Stimulated activated CD4-positive, alpha-beta T cell treated with anti-CD3 and anti-CD28 coated beads, Interleukin-4, amount 100 ng/mL, for 24 hours (primary cell): ENCODE measurements at places on chromosomes 4 and X.

- DNase-seq = no peak
Measured at GRCh38 chr4:79046016-79046592, 106.9 kb upstream of the PAQR3 start.

GRCh38 chr4:38306482-38307071 lies 346.4 kb downstream of the PTTG2 start:
- peak; percentile 61 for DNase-seq

GRCh38 chr4:121472937-121473721 lies 92.3 kb upstream of the QRFPR start:
- DNase-seq = no peak

GRCh38 chr4:177393236-177393635 lies 49.0 kb downstream of the AGA start:
- no peak for DNase-seq

DNA sequence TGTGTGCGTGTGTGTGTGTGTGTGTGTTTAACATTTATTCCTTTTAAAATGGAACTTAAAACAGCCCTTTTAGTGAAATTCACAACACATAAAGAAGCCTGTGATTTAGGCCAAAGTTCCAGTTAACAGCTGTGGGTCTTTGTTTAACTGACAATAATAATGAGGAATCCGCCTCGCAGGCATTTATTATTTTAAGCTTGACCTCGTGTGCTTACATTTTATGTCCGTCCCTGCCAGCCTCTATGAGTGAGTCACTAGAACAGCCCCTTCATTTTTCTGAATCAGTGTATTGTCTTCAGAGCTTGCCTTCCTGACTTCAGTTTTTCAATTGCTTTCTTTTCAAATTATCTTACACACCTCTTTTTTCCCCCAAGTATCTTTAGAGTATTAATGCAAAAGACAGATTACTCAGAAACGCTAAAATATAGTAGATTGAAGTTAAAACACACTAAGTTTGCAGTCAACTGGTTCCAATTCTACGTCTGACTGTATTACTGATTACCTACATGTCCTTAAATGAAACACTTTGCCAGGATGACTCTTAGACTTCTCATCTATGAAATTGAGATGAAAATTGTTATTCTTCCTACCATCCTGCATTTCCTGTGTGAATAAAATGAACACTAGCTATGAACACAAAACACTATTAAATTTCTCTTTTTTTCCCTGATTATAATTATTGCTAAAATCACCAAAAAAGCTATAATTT lies 319.6 kb upstream of the HS3ST1 start:
- DNase-seq = no peak

DNA sequence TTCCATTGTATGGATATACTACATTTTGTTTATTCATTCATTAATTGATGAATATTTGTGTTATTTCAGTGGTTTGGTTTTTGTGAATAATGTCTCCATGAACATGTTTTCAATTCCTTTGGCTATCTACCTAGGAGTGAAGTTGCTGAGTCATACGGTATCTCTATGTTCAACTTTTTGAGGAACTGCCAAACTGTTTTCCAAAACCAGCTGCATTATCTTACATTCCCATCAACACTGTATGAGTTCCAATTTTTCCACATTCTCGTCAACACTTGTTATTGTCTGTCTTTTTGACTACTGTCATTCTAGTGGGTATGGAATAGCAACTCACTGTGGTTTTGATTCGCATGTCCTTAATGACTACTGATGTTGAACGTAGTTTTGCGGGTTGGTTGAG lies 388.6 kb upstream of the MAGEB2 start:
- DNase-seq = no peak

GRCh38 chr4:145740806-145741205 lies 60.9 kb downstream of the C4orf51 start:
- no peak for DNase-seq

DNA sequence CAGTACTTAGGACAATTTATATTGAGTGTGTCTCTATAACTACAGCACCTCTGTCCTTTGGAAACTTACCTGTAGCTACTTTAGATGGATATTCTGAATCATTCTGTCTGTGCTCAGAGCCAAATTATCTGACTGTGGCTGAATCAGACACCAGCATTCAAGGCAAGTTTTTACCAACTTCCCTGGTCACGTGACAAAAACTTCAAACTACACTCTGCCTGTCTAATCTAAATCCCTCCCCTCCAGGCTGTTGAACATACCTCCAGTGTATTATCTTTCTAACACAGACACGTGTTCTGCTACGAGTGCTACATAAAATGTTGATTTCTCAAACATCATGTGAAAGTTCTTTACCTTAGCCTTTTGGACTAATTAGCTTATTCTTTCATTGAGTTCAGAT lies 641.2 kb upstream of the CPEB2 start:
- no peak for DNase-seq

DNA sequence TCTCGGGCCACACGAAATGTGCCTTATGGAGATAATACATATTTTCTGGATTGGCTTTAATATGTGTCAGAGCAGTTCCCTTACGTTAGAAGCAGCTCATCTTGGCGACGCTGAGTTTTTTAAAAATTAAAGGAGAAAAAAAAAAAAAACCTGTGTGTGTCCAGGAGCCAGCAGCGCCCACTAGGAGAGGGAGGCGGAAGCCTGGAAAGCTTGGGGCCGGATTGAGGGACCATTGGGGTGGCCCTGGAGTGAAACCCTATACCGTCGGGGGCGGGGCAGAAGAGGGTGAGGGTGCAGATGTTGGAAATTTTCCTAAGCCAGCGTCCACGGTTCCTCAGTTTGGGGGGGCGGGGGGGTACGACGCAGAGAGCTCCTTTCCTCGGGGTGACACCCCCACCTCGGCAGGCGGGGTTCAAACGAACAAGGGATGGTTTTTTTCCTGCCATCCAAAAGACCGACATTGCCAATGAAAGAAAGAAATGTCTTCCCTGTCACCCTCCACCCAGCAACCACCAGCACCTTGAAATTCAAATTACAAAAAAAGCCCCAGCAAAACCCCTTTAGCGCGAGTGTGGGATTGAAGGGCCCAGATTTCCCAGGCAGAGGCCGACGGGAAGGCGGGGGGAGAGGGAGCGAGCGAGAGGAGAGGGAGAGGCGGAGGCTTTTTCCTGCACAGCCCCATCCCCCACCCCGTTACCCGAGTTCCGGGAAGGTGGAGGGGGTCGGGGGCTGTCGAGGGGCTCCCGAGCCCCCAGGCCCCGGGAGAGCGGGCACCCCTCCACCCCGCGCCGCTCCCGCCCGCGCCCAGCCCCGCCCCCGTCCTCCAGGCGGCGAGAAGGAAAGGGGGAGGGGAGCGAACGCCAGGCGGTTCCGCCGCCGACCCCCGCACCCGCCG lies 859 bp downstream of the SMARCA1 start:
- DNase-seq = no peak

GRCh38 chrX:11663875-11664210 lies 1.9 kb downstream of the ARHGAP6 start:
- DNase-seq = no peak

DNA sequence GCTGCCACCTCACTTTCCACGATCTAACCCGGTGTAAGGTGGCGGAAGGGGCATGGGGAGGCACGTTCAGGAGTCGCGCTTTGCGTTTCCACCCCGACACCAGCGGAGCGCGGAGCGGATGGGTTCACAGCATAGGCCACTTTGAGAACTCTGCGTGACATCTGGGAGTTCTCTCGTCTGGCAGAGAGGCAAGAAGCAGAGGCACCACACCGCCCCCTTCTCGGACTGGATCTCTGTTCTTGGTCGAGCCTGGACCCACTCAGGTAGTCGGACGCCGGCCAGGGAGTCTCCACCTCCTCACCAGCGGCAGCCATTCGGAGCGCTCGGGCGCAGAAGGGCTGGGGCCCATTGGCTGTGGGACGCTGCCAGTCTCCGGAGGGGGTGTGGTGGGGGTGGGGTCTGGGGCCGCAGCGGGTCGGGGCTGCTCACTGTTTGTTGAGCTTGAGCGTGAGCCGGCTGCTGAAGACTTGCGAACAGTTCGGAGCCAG lies at the start of gene DACH2:
Gene DACH2 (plus strand): TSS at position 428 of the 488 bp plus-strand sequence.
- peak; percentile 13 for DNase-seq

GRCh38 chr4:183455431-183456195 lies 11.2 kb downstream of the CDKN2AIP start:
- DNase-seq = no peak

DNA sequence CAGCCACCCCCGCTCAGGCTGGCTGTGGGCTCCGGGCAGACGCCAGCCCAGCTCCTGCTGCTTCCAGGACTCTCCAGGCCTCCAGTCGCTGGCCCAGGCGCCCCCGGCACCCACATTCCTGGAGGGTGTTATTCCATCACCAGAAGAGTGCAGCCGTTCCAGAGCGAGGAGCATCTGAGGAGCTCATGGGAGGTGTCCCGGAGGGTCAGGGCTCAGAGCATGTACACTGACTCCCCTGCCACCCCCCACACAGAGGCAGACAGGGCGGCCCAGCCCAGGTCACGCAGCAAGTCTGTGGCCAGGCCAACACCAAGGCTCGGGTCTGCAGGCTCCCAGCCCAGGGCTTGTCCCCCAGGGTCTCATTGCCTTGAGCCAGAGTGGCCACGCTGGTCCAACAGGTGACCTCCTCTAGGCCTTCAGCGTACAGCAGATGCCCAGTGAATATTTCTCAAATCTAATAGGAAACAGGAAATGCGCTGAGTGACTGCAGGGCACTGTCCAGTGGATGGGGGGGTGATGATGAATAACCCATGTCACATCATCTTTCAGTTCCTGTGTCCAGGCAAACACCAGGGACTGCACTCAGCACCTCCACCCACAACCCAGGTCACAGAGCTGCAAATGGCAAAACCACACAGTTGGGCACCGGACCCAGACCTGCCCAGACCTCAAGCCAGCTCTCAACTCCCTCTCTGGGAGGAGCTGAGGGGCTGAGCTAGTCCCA lies 37.2 kb downstream of the ABLIM2 start:
- DNase-seq = no peak

- DNase-seq = peak; percentile 10
Measured at GRCh38 chr4:106316773-106317409, 541 bp downstream of the AIMP1 start.

DNA sequence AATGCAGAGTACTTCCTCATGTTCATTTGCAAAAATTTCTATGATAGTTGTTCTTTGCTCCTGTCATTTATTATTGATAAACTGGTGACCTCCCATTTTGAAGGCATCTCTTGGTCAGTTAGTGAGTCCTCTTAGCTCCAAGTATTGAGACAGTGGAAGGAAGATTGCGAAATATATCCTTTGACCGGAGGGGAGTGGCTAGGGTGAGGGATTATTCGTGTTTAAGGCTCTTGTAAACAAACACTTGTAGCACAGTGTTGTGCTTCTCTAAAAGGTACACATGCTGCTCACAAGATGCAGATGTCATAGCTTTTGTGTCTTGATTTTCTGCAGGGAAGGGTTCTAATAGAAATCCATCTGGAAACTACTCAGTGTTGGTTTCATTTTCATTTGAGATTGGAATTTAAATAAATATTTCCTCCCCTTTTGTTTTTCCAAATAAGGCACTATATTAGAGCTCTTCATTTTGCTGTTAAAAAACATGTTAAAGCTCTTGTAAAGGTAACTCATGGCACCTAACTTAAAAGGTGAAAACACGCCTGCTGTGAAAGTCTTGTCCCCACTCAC lies 21.8 kb downstream of the TXLNG start:
- no peak for DNase-seq

- no peak for DNase-seq
Measured at GRCh38 chr4:47109379-47109778, 78.0 kb downstream of the GABRB1 start.

DNA sequence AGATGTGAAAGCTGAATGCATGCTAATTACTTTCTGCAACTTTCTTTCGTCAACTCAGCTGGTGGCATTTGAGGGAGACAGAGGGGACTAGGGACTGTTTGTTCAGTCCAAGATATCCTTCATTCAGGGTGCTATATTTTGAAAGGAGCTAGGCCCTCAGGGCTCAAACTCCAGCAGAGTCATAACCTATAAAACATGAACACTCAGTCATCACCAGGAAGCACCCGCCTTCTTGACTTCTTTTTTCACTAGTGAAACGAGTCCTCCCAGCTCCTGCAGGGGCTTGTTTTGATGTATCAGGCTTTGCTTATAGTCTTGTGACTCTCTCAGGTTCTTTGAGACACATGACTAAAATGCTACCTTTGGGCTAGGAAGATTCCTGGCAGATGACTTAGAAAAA lies 230.6 kb downstream of the PCDH7 start:
- no peak for DNase-seq

- no peak for DNase-seq
Measured at GRCh38 chrX:150240643-150240970, 122.5 kb upstream of the MAMLD1 start.

- DNase-seq = no peak
Measured at GRCh38 chrX:55663584-55663983, 40.4 kb downstream of the FOXR2 start.

- no peak for DNase-seq
Measured at GRCh38 chr4:76969941-76970529, 20.5 kb downstream of the SEPTIN11 start.

DNA sequence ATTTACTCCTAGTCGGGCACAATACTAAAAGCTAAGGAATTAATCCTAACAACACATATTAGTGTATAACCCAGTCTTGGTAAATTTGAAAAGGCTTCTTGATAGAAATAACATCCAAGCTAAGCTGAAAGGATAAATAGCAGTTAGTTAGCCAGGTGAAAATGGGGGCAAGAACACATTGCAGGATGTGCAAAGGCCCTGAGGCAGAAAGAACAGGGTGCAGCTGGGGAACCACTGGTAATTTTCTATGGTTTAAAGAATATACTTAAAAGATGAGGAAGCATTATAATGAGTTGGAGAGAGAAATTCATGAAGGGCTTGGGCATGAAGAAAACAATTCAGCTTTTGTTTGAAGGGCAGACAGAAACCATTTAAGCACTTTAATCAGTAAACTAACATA lies 689.0 kb downstream of the ADGRL3 start:
- no peak for DNase-seq

DNA sequence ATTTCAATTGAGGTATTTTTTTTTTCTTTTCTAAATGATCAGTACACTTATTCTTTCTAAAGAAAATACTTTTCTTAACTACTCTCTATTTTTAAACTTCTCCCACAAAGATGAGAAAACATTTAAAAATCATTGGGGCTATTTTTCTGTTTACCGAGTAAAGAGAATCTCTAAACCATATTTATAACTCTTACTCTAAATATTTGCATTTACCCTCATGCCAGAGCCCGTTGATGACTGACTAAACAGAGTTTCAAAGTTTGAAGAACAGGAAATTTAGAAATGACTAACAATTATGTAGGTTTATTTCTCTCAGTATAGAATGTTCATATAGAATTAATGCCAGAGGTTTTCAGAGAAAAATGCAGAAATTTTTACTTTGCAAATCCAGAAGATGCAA lies 2.7 kb upstream of the ALB start:
- DNase-seq = no peak

DNA sequence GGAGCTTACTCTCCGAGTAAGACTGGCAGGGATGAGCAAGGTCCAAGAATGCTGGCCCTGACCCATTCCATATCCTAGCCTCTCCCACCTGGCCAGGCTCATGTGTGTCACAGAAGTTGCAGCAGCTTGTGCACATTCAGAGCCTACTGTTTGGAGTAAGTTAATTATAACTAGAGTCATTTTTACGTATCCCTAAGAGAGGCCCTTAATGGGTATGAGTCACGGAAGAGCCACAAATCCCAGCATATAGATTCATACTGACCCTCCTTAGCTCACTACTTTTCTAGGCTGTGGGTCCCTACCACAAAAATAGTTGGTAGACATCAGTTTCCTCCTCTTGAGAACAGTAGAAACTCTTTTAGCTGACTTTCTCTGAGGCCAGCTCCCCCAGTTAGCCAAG lies 118.3 kb upstream of the FRG1 start:
- no peak for DNase-seq
